ENCODE measurements at places on chromosomes 13 and 19.
A peak's percentile ranks its signal among the peaks of the same experiment; 100 is the strongest.

- no peak for DNase-seq
Measured at GRCh38 chr13:40456397-40456953, 210.0 kb downstream of the FOXO1 start.

- no peak for DNase-seq
Measured at GRCh38 chr19:23547816-23548430, 139.1 kb downstream of the ZNF675 start.

GRCh38 chr13:52851137-52851962, 2.9 kb upstream of the PCDH8 start:
- peak; percentile 9 for DNase-seq

- no peak for DNase-seq
Measured at GRCh38 chr13:99375738-99376080, 68.5 kb upstream of the GPR183 start.

DNA sequence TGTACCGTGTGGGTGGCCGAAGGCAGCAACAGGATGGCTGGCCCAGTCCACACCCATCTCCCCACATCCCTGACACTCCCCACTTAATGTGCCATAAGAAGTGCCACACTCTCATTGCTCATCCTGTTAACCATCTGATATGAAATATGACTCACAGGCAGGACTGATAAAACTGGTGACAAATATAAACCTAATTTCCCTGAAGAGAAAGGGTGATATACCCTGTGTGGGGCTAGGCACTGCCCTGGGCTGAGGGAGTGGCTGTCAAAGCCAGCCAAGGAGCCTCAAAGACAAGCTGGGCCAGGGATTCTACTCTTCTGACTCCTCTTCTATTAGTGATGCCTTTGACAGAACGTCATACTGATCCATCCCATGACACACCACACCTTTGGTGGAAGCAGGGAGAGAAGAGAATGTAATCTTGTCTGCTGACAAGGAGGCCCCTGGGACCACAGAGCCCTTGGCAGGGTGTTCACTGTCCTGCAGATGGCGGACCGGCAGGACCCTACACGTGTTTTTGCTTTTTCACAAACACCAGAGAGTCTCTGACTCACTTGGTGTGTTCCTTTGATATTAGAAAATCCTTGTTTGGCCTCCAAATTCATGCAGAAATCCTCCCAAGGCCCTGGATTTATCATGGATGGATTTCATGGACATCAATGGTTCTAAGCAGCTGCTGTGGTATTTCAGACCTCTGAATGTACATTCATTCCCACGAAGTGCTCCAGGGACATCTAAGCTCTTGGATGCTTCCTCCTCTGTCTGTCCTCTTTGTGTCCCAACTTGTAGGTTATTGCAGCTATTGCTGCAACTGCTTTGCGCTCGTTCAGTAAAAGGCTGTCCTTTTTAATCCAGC, 98.0 kb upstream of the WASF3 start:
- no peak for DNase-seq

GRCh38 chr13:27194895-27195764, 23.5 kb upstream of the USP12 start:
- DNase-seq, result peak; percentile 88

DNA sequence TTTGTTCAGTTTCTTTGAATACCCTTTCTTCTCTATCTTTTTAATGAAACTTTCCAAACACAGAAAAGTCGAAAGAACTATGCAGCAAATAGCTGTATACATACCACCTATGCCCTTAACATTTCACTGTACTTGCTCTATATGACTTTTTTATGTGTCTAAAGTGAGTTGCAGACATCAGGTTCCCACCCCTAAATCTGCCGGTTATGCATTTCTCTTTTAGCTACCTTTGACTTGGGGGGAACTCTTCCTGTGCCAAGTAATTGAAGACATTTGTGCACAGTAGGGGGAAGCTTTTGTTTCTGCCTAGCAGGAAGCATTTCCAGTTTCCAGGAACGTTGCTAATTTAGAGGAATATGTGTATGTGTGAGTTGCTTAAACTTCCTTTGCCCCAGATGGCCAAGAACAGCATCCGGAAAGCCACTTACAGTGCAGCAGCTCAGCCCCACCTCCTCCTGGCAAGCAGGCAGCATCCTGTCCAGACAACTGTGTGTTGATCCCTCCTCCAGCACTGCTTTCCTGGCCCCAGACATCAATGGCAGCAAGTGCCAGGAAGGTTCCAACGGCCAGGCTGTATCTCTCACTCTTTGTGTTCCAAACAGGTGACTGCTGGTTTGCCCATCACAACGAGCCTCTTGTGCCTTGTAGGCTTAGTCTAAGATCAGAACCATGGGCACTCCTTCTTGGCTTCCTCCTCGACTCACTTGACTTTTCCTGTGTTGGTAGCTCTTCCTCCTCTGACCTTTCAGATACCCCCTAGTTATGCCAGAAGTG, 14.7 kb upstream of the GRAMD1A start:
- peak; percentile 41 for DNase-seq

DNA sequence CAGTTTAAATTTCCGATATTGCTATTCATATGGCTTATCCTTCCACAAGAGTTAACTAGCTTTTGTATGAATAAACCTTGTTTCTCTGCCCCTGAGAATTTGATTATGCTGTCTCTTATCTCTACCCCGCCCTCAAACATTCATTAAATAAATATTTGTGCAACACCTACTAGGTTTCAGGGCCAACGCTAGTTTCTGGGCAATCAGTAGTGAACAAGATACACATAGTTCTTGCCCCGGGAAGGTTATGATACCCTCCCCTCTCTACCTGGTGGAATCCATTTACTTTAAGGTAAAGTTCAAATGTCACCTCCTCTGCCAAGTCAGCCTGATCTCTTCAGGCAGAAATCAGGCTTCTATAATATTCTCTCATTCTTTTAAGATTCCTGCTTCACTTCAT, 16.6 kb upstream of the USP12 start:
- DNase-seq, result no peak

- DNase-seq, result no peak
Measured at GRCh38 chr13:28147495-28147894, 9.2 kb downstream of the PAN3 start.

GRCh38 chr19:4258181-4258580, 11.3 kb downstream of the YJU2 start:
- DNase-seq, result no peak

GRCh38 chr19:47891923-47892666, 6.0 kb upstream of the SULT2A1 start:
- DNase-seq, result no peak

- no peak for DNase-seq
Measured at GRCh38 chr19:46337487-46337886, 9.4 kb upstream of the PPP5C start.

DNA sequence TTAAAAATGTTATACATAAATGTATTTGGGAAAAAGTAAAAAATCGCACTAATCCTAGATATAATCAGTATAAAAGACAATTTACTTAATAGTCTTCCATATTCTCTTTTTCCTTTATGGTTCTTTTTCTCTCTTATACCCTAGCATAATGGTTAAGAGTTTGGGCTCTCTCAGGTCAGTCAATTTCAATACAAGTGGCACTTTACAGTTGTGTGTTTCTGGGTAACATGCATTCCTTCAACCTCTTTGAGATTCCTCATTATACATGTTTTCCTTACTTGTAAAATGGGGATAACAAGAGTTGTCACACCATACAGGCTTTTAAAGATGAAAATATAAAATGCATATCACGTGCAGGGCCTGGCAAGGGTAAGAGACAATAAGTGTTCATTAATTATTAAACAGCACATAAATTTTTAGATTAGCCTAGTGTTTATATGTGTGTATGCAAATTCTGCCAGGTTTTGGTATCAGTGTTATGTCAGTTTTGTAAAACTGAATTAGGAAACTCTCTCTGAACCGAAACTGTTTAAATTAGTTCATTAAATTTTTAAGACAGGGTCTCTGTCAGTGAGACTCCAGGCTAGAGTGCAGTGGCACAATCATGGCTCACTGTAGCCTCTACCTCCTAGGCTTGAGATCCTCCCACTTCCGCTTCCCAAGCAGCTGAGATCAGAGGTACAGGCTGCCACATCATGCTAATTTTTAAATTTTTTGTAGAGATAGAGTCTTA, 49.8 kb downstream of the ELF1 start:
- DNase-seq, result no peak

GRCh38 chr19:9538183-9539058, at the start of gene ZNF426:
Gene ZNF426, minus strand, starts transcription at chr19:9538645. Its CDS starts 2,413 bp downstream, at chr19:9536232.
- DNase-seq, result peak; percentile 88

- no peak for DNase-seq
Measured at GRCh38 chr19:58227964-58228584, 640 bp upstream of the ZNF544 start.
